ENCODE measurements at places on chromosomes 5 and 9.

DNA sequence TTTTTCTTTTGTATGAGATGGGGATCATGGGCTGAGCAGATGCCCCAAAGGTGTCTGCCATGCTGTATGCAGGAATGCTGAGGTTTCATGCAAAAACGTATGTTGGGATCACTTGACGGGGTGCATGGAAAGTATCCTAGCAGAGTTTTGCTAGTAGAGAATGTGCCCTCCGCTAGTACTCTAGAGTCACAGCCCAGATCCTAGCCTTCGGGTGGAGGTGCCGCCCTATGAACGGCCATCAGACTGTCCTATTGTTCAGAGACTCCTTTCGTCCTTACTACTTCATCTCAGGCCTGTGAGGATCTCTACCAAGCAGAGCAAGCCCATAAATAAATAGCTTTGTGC is 69.6 kb upstream of the SPATA31E1 start:
- DNase-seq, result no peak

GRCh38 chr5:143168921-143169810 is 234.3 kb downstream of the NR3C1 start:
- no peak for DNase-seq

DNA sequence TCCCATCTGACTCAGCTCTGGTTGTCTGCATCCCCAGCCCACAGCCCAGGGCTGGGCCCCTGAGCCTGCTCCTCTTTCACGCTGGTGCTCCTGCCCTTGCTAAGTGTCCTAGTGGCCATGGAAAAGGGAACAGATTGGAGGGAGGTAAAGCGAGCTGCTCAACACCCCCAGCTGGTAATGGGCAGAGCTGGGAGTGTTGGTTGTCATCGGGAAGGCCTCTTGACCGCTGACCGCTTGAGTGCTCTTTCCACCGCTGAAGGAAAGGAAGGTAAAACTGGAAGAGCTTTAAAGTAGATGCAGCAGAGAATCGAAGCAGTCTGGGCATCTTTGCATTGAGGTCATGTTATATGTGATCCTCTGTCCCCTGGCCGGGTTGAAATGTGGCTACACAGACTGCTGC is 60.2 kb downstream of the CRB2 start:
- DNase-seq, result no peak

GRCh38 chr9:97388721-97389238 is 23.1 kb upstream of the TDRD7 start:
- peak; percentile 60 for DNase-seq

DNA sequence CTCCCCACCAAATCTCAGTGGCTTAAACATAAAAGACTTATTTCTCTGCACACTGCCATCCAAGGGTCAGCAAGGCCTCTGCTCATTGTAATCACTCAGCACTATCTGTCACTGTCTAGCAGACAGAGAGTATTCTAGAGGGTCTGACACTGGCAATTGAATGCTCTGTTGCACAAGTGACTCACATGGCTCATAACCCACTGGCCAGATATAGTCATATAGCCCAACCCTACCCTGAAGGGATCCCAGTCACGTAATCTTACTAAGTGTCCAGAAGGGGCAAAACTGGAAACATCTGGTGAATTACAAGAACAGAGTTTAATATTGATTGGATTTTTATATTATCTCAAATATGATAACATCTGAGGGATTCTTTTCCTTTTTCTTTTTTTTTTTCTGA is 80.7 kb downstream of the TSSK1B start:
- DNase-seq, result no peak

- DNase-seq, result no peak
These were observed 27.3 kb upstream of the TGFBI start for GRCh38 chr5:136001466-136001981.

GRCh38 chr9:69932901-69933300 is 110.7 kb upstream of the MAMDC2 start:
- no peak for DNase-seq

GRCh38 chr5:135643881-135644766 is 65.3 kb upstream of the CXCL14 start:
- no peak for DNase-seq

DNA sequence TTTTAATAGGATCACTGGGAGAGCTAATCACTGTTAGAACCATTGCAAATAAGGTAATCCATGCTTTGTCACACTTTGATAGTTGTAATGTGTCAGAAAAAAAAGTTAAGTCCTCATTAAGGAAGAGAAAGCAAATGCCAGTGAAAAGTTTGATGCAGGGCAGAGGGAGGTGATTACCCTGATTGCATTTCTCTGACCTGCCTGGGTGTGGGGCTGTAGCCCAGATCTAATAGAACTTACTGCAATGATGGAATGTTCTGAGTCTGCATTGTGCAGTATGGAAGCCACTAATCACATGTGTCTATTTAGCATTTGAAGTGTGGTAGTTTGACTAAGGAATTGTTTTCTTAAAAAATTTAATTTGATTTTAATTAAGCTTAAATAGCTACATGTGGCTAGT is 202.7 kb downstream of the ATP10B start:
- no peak for DNase-seq

DNA sequence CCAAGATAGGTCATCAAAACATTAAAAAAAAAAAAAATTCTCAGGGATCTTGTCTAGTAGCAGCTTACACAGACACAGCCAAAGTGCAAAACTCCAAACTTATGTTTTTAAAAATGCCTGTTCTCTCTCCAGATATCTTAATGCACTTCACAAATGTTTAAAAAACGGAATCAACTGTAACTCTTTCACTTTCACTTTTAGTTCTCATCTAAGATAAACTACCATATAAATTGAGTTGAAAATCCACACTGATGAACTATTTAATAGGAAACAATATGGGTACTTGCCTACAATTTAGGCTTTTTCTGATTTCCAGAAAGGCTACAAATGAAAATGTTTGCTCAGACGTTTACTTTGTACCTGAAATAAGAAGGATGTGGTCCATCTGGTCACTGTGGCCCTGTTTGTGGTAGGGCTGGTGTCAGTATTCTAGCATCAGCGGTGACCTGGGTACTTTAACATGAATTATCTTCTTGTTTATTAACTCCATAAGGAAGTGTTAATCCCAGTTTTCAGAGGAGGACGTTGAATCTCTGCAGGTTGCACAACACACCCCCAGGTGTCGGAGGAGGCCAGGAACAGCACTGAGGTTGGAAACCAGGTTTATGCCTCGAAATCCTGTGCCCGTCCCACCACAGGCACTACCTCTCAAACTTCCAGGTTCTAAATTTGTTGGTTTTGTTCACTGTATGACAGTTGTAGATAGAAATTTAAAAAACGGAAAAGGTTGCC is 13.3 kb upstream of the LPCAT1 start:
- no peak for DNase-seq

DNA sequence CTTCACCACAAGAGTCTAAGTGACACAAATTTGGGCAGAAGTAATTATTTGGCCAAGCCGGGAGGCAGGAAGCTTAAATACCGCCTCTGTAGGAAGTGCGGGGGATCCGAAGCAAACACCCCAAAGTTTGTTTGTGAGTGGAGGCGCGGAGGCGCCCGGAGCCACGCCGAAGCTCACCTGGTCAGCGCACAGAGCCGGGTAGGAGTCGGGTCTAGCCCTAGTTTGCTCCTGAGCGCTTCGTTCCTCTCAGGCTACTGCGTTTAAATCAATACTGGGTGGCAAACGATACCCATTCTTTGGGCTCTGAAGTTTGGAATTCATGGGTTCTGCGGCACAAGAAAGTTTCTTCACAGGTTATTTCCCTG is 855 bp downstream of the MCC start:
- no peak for DNase-seq

DNA sequence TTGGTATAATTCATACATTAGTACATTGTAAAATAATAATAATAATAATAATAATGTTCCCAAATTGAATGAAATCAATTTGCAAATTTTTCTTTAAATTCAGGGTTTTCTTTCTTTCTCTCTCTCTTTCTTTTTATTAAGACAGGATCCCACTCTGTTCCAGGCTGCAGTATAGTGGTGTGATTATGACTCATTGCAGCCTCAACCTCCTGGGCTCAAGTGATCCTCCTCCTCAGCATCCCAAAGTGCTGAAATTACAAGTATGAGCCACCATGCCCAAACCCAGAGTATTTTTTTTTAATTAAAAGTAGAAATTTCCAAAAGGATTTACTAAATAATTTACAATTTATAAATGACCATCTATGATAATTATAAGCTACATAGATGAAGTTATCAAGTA is 117.7 kb downstream of the HOMER1 start:
- no peak for DNase-seq

DNA sequence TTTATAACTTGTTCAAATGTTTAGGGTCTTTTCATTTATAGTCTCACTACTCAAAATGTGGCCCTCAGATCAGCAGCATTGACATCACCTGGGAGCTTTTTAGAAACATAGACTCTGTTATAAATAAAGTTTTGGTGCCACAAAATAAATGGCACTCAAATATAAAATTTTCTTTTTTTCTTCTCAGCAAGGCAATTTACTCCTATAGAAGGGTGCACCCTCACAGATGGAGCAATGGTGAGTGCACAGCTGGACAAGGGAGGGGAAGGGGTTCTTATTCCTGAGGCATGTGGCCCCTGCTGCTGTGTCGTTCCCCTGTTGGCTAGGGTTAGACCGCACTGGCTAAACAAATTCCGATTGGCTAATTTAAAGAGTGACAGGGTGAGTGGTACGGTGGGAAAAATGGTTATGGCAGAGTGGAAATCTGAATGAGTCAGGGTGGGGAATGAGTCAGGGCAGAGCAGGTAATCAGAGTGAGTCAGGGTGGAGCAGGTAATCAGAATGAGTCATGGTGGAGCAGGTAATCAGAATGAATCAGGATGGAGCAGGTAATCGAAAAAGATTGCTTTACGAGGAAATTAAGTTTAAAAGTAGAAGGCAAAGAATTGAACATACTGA is 31.8 kb upstream of the C7 start:
- no peak for DNase-seq

GRCh38 chr9:92245005-92245797 is 48.3 kb downstream of the IARS1 start:
- no peak for DNase-seq

- no peak for DNase-seq
These were observed 4.7 kb downstream of the ATP6V0E1 start for GRCh38 chr5:172988276-172988675.

GRCh38 chr9:73536403-73536802 is 384.7 kb downstream of the ANXA1 start:
- DNase-seq, result no peak

- DNase-seq, result no peak
These were observed 213.0 kb downstream of the FBXL17 start for GRCh38 chr5:108168915-108169314.

DNA sequence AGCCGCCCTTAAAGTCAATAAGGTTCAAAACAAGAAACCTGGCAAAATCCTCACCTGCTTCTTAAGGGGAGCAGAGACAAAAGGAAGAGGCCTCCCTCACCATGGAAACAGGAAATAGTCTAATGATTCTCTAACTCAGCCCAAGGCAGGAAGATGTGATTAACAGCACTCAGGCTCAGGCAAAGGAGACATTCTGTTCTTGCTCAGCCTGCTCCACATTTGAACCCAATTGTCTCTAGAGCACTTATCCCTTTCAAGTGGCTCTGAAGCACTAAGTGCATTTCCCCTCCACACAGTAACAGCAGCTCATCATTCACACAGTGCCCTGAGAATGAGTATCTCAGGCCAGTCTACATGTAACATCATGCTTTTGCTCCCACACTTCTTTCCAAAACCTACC is 72.3 kb downstream of the NIPSNAP3B start:
- no peak for DNase-seq

GRCh38 chr9:100605405-100605804 is 27.5 kb downstream of the CAVIN4 start:
- DNase-seq, result no peak

DNA sequence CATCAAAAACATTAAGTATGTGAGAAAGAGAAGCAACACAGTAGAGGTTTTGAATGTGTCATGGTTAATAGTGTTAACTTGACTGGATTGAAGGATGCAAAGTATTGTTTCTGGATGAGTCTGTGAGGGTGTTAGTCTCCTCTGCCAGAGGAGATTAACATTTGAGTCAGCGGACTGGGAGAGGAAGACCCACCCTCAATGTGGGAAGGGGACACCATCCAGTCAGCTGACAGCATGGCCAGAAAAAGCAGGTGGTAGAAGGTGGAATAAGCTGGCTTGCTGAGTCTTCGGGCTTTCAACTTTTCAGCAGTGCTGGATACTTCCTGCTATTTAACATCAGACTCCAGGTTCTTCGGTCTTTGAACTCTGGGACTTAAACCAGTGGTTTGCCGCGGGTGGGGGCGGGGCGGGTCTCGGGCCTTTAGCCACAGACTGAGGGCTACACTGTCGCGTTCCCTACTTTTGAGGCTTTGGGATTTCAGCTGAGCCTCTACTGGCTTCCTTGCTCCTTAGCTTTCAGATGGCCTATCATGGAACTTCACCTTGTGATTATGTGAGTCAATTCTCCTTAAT is 309.9 kb upstream of the ST8SIA4 start:
- no peak for DNase-seq

DNA sequence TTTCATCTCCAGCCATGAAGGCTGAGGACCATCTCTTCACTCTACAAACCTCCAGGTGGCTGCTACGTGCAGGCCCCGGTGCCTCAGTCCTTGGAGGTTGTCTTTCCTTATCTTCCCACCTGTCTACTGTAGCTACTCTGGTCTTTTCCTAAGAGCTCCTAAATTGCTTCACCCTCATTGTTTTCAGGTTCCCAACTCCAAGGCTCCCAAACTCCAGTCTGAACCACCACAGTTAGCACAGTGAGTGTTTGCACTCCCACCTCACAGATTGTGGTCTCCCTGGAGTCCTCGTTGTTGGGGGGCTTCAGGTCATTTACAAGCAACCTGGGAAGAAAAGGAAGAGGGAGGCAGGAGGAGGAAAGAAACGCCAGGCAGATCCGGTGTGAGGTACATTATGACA is 85.3 kb downstream of the NSUN2 start:
- no peak for DNase-seq

- no peak for DNase-seq
These were observed 1.3 kb downstream of the SH3RF2 start for GRCh38 chr5:145937432-145938250.

GRCh38 chr5:8861764-8862163 is 684.1 kb downstream of the SEMA5A start:
- DNase-seq, result no peak

DNA sequence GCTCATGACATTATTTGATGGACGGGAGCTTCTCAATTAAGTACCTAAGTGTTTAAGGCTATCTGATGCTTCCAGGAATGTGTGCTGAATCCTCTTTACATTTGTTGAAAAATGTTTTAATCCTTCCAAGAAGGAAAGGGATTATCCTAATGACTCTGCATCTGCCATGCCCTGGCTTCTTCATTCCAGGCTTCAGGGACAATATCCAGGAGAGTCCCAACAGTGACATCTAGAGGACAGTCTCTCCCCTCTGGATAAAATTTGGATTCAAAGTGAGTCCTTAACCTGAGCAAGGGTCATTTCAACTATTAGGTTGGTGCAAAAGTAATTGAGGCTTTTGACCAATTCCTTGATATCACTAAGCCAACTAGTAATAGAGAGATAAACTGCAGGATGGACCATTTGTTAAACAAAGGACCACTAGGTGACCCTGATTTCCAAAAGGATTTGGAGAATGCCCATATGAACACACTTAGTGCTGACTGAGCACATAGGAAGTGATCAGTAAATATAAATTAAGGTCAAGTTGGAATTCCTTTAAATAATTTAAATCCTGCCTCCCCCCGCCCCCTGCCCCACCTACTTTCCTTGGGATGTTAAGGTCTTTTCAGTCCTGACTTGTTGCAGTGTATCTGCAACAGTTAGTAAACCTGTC is 19.1 kb downstream of the TNFSF8 start:
- no peak for DNase-seq

All from GM12878 (cell line).